SHP77 treated with DMSO at 0.1 percent for 48 hours (cell line): ENCODE measurements at places on chromosomes 16 and 17.

DNA sequence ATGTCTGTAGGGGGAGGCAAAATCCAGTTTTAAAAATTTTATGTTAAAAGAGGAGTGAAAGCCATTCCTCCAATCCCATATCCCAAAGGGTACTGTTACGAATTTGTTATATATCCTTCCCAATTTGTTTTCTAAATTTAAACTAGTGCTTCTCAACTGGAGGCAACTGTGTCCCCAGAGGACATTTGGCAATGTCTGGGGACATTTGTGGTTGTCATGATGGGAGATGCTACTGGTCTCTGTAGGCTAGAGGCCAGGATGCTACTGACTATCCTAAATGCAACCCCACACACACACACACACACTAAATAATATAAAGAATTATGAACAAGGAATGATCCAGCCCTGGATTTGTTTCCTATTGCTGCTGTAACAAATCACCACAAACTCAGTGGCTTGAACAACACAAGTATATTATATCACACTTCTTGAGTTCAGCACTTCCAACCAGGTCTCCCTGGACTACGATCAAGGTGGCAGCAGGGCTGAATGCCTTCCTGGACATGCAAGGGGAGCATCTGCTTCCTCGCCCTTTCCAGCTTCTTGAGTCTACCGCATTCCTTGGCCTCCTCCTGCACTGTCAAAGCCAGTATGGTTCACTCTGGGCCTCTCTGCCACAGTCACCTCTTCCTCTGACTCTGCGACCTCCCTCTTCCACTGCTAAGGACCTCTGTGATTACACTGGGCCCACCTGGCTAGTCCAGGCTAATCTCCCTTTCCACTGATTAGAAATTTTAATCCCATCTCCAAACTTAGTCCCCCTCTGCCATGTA lies 30.1 kb downstream of the ARHGAP17 start:
- DNase-seq, result no peak

DNA sequence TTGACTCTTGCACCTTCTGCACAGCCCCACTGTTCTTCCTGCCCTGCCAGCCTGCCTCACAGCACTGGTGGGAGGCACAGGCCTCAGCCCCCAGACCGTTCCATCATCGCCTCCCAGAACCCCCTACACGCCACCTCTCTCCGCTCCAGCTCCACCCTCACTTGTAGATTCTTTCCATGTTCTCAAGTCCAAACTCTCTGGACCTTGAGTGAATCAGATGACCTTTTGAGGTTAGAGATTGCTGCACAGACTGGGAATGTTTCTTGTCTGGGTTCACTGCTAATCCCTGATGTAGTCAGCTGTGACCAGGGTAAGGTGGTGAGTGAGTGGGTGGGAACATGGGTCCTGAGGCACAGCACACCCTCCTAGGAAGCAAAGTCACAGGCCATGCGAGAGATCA lies 272.4 kb downstream of the IRF8 start:
- DNase-seq, result no peak

DNA sequence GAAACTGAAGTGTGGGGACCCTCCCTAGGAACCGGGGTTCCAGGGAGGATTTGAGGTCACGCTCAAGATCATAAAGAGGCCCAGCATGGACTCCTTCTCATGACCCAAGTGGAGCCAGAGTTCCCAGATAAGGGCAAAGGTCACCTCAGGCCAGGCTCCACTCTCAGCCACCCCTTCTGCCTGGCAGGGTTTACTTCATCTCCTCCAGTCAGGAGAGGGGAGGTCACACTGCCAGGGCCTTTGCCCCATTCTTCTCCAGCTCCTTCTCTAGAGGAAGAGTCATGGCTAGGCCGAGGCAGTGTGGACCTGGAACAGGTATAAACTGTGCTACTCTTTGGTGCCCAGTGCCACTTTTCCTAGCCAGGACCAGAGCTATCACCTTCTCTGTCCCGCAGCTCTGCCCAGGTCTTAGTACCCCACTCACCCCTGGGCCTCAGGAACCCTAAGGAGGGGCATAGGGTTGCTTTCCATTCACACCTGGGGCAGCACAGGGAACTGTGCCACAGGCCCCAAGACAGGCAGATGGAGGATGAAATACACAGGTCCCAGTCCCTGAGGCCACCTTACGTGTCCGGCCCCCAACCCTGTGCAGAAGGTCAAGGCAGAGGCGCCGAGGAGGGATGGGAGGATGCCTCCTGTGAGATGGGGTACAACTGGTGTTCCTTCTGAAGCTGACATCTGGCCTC lies 879 bp upstream of the ACSF2 start:
- no peak for DNase-seq

- DNase-seq, result no peak
Measured at GRCh38 chr17:66353937-66354401, 51.6 kb downstream of the PRKCA start.

- no peak for DNase-seq
Measured at GRCh38 chr16:30937692-30938091, 11.2 kb upstream of the ORAI3 start.

DNA sequence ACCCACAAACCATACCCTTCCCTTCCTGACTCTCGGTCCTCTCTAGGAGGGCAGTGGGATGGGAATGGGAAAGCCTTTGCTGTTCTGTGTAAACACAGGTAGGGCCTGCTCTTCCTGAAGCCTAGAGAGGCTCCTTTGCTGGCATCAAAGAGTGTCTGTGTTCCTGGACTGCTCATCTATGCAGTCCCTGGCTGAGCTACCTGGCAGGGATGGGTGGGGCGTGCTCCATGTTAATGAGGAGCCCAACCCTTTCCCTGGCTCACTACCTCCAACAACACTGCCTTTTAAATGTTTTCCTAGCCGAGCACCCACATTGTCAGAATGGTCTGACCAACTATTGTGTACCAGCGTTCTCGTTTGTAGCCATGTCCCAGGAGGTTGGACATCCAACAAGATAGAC lies 26.6 kb upstream of the NAGLU start:
- no peak for DNase-seq

GRCh38 chr16:68071518-68071901 lies 13.7 kb upstream of the NFATC3 start:
- no peak for DNase-seq

DNA sequence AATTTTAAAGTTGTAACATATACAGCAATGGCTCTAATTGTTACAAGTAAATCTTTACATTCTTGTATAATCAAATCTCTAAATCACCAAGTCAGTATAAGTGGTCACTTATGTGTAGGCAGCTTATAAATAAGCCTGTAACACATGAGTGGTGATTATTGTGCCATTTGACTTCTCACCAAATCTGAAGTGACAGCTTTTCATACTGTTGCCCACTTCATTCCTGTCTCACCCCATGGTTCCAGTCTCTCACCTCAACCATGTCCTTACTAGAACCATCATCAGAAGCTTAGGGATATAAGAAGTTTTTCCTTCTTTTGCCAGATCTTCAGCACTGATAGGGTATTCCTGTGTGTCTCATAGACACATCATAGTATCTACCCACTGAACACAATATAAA lies 23.5 kb downstream of the TNRC6A start:
- DNase-seq, result no peak

DNA sequence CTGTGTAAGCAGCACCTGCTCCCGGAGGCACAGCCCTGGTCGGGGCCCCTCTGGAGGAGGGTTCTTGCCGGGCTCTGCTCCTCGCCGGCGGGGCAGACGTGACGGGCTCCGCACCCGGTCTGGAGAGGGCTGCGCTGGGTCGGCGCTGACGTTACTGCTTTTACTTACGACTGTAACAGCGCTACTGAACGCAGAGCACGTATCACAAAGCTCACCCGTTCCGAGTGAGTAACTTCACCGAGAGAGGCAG lies 1.3 kb upstream of the RAB40C start:
- no peak for DNase-seq

DNA sequence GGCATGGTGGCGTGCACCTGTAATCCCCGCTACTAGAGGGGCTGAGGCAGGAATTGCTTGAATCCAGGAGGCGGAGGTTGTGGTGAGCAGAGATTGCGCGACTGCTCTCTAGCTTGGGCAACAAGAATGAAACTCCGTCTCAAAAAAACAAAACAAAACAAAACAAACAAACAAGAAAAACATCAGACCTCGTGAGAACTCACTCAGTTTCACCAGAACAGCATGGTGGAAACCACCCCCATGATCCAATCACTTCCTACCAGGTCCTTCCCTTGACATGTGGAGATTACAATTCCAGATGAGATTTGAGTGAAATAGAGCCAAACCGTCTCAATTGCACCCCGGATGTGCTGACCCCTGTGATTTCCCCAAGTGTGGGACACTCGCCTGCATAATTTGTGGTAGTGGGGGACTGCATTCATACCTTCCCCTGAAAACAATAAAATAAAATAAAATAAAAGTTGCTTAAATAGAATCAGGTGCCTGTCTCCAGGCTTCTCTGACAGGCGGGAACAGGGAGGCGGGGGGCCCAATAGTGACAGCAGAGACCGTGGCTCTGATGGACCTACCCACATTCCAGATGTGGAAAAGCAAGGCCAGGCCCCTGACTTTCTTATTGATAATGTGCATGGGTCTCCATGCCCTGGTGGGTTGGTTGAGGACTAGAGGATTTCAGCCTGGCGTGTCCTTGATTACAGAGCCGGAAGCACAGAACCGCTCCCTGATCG lies 13.1 kb downstream of the ZSCAN10 start:
- no peak for DNase-seq

GRCh38 chr16:76483307-76483909 lies 206.2 kb downstream of the CNTNAP4 start:
- no peak for DNase-seq

- no peak for DNase-seq
Measured at GRCh38 chr17:40315678-40316570, 6.9 kb downstream of the RARA start.

GRCh38 chr17:64639516-64639915 lies 22.6 kb downstream of the SMURF2 start:
- no peak for DNase-seq

GRCh38 chr17:58278661-58279015 lies 2.1 kb downstream of the MPO start:
- no peak for DNase-seq

- DNase-seq, result no peak
Measured at GRCh38 chr17:7064261-7064660, 15.8 kb downstream of the CLEC10A start.

GRCh38 chr16:12503191-12503590 lies 300.5 kb downstream of the CPPED1 start:
- peak; percentile 34 for DNase-seq

GRCh38 chr17:37292429-37293139 lies 83.2 kb upstream of the C17orf78 start:
- DNase-seq, result no peak

GRCh38 chr17:54932711-54933110 lies 32.1 kb downstream of the TOM1L1 start:
- no peak for DNase-seq

DNA sequence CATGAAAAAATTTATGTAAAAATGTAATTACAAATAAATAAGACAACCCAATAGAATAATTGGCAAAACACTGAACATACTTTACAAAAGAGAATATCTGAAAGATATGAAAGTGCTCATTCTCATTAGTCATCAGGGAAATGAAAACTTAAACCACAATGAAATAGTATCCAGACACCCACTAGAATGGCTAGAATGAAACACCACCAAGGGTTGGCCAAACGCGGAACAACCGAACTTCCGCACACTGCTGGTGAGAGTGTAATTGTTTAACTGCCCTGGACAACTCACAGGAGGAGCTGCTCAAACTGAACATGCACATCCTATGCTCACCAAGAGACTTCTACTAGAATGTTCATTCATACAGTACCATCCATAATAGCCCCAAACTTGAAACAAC lies 5.8 kb upstream of the ZDHHC7 start:
- DNase-seq, result no peak

- peak; percentile 83 for DNase-seq
Measured at GRCh38 chr16:26019381-26020242, 327.9 kb downstream of the HS3ST4 start.
